ENCODE measurements at places on chromosomes 5 and 9.

DNA sequence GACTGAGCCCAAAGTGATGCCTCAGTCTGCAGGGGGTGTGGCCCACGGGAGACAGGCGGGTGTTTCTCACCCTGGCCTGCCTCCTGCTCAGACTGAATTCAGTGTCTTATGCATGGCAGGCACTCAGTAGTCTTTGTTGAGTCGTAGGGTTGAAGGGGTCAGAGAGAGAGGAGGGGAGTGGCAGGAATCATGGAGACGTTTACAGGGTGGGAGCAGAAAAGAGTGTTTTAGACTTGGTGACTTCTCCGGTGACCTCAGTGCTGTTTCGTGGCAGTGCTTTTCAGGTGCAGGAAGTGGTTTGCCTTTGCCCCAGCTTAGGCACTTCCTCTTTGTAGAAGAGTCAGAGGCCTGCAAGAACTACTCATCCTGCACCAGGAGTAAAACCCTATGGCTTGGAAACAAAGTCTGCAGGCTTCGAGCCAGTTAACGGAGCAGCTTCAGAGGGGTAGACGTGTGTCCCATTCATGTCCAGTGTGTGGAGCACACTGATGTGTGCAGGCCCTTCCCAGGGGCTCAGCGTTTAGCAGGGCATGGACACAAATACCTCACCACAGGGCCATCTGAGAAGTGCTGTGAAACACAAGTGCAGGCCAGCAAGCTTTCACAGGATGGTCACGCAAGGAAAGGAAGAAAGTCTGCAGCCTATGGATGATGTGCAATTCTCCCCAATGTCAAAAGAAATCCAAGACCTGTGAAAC lies 24.5 kb upstream of the SEMA4D start:
- DNase-seq, result peak; percentile 50

GRCh38 chr5:1799110-1799601 lies 481 bp downstream of the MRPL36 start:
- no peak for DNase-seq

DNA sequence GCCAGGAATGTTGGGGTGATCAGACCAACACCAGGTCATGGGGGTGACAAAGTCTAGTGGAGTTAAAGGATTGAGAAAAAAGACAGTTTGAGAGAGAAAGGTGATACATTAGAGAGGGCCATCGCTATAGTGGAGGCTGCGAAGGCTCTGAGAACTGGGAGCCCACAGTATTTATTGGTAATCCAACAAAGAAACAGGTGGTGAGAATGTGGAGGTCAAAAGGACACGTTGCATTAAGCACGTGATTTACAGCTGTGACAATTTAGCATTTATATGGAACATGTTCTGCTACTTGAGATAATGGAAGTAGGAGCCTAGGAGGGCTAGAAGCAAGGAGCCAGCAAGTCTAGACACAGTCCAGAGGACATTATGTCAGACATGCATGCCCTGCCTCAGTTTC lies 2086.5 kb upstream of the C9orf72 start:
- DNase-seq, result no peak

DNA sequence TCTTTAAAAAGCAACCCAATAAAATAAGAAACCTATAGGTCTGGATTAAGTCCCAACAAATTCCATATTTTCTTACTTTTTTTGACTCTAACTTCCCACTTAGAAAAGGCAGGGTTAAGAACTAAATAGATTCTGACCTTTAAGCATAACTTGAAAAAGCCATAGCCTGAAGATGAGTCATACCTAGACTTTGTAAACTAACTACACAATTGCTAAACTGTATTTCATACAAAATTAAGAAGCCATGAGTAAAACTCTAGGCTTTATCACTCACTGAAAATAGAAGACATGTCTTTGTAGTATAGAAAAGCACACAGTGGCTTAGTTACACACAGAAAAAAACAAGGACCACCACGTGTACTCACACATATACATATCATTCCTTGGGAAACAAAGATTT lies 51.5 kb downstream of the MLLT3 start:
- no peak for DNase-seq

DNA sequence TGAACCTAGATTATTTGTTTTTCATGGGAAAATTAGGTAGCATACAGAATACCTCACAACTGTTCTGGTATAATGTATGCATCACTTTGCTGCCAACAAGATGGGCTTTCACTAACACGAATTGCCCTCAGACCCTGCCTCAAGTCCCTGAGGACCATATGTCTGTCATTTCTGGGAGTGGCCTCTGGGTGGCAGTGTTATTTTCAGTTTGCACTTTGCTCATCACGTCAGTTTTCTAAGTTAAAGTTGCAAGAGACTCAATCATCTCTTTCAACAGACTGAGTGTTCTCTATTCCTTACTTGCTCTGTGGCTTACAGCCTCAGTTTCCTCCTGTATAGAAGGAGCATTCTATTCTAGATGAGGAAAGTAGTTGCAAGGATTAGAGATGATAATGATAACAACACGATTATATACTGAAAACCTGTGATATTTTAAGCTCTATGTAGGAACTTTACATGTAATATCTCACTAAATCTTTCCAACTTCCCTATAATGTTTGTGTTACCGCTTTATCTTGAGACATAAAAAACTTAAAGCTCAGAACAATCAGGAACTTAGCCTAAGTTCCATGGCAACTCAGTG lies 55.7 kb downstream of the TSSK1B start:
- DNase-seq, result peak; percentile 23

DNA sequence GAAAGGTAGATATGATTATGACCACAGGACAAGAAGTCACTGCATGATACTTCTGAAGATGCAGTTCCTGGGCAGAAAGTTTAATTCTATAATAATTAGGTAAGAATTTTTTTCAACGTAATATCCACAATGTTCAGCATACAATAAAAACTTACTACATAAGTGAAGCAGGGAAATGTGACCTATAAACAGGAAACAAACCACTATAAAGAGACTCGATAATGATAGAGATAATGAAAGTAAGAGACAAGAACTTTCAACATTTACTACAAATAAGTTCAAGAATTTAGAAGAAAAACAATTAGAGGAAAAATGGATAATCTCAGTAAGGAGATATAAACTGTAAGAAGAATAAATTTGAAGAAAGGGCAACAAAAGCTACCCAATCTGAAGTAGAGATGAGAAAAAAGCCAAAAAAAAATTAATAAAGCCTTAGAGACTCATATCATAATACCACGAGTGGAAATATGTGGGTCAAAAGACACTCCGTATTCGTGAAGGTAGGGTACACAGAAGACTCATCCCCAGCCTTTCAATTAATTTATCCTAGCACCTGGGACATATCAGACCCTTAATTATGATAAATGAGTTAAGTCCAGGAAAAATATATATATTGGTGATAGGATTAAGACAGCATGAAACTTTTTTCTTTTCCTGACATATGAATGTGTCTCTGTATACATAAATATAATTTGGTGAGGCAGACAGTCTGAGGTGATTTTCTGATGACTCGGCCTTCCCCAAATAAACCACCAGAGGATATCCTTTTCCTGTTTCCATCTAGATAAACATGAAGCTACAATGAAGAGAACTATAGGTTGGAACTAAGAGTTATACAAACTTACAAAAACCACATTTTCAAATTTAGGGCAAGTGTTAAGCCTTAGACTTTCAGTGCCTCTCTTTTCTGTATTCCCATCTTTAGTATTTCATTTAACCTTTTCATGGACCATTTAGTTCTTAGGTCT lies 120.4 kb downstream of the RAPGEF6 start:
- DNase-seq, result no peak

DNA sequence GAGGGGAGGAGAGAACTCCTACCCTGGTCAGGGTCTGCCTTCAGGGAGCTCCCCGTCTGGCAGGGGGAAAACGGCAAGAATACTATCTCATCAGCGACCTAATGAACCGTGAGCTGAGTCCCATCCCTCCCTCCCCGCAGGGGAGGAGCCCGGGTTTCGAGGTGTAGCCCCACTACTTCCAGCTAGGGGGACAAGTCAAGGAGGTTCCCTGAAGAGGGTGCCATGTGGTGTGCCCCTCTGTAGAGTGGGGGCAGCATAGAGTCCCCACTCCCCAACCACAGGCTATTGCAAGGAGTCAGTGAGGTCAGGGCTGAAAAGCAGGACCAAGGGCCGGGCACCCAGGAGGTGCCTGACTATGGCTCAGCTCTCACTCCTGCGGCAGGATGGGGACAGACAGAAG lies 50.9 kb upstream of the RXRA start:
- DNase-seq, result no peak

GRCh38 chr9:115204904-115205453 lies 87.0 kb upstream of the TNC start:
- no peak for DNase-seq

GRCh38 chr9:96080364-96080763 lies 204.9 kb downstream of the ERCC6L2 start:
- no peak for DNase-seq
